NCI-H446 treated with DMSO at 0.1 percent for 48 hours (cell line): ENCODE measurements at places on chromosomes 11 and 22.
A peak's percentile ranks its signal among the peaks of the same experiment; 100 is the strongest.

GRCh38 chr11:44011797-44012196 lies 36.0 kb upstream of the ACCSL start:
- DNase-seq = no peak

- DNase-seq = no peak
Measured at GRCh38 chr22:36689583-36689982, 14.0 kb downstream of the CACNG2 start.

DNA sequence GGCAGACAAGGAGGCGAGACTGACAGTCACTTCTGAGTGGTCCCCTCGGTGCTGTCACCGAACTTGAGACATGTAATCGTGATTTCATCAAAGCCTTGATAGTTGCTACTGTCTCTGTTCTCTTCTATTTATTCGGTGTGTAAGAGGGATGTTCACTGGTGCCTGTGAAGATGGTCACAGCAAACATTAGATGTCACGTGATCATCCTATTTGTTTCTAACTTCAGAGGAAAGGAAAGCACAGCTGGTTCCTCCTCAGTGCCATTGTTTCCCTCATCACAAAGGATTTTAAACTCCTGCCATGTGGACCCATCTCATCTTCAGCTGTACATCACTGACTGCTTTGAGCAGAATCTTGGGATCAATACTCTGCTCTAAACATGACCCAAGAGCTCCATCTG lies 73.1 kb upstream of the CLMP start:
- DNase-seq = no peak

GRCh38 chr11:68870470-68870869 lies 28.8 kb upstream of the CPT1A start:
- no peak for DNase-seq

DNA sequence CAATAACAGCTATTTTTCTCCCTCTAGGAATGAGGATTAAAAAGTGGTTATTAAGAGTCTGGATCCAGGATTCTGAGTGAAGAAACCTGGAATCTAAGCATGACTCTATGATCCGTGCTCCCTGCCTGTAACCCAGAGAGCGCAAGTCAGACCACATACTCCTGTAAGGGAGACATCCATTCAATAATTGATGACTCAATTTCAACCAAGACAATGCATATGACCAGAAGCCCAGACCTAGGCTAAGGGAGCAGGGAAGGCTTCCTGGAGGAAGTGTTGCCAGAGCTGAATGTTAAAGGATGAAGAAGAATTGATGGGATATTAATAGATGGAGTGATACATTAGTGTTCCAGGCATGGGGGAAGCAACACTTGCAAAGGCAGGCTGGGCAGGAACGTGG lies 13.8 kb upstream of the PAMR1 start:
- DNase-seq = no peak

GRCh38 chr11:97361812-97362378 lies 972.1 kb downstream of the JRKL start:
- DNase-seq = no peak

DNA sequence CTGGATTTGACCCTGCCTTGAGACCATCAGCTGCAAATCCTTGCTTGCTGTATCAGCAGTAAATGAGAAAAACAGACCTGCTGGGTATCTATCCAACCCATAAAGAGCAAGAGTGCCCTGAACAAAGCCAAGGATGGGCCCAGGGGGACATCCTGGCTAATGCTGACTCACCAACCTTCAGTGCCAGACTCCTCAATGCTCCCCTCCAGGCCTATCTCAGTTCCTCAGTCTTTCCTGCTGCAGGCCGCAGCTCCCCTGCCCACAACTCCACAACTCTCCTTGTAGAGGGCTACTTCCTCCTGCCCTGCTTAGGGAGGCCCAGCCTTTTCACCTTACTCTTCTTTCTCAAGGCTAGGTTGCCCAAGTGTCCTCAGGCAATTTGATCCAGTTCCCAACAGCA lies 2.6 kb downstream of the LAMTOR1 start:
- no peak for DNase-seq

- DNase-seq = no peak
Measured at GRCh38 chr11:2366733-2367132, 10.4 kb upstream of the CD81 start.

DNA sequence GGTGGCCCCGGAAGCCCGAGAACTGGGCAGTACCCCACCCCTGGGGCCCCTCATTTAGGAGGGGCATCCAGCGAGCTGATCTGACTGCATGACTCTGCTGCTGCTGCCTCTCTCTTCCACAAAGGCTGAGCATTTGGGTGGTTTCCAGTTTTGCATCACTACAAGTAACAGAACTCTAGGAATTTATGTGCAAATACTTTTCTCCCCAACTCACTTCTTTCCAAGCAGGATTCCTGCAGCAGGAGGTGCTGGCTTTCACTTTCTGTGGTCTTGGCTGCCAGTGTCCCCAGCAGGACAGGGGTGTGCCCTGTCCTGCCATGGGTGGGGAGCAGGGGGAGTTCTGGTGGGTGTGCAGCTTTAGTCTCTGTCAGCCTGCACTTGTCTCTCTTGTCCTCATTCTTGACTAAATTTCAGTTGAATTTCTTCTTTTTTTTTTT lies 21.2 kb downstream of the UPB1 start:
- DNase-seq = no peak

DNA sequence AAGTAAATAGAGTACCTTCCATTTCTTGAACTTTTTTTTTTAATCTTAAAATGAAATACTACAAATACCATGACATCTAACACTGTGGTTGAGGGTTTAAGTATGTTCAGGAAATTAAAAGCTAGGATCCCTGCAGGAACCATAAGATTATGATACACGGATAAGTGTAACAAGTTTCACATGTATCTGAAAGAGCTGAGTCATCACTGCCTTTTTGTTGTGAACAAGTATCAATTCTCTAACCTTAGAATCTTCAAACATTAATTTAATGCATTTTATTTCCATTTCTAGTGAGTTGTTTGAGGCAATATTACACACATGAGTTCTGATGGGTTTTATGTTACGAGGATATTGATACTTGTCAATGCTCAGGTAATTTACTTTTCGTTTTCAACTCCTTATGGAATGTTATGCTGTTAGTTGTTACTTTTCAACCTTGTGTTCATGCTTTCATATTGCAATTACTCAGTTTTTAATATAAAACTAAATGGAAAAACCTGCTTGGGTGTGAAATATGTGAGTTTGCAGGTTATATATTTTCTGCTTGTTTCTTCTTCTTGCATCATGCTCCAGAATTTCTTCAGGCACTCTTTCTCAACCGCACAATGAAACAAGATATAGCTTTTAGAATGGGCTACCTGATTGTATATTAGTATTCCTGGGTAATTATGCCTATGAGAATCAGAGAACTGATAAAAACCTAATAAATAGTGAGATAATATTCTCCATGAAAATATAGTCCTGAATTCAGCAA lies 361.3 kb upstream of the MTNR1B start:
- DNase-seq = no peak

DNA sequence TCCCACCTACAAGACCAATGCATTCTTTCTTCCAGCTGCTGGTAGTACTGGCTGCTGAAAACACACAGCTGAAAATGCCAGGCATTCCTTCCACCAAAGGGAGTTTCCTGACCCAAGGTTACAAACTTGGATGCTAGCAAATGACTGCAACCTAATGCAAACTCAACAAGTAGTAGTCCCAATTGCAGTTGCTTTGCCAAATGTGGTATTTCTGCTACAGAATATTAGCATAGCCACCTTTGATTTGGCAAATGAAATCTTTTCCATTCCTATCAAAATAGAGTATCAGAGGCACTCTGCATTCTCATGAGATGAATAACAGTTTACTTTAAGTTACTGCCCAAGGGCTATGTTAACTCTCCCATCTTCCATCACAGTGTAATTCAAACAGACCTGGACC lies 172.0 kb upstream of the ARHGAP42 start:
- no peak for DNase-seq

GRCh38 chr22:46354993-46355305 lies 19.4 kb downstream of the TRMU start:
- no peak for DNase-seq

- DNase-seq = no peak
Measured at GRCh38 chr11:37107415-37107814, 509.4 kb upstream of the RAG2 start.

- no peak for DNase-seq
Measured at GRCh38 chr11:66051371-66051765, 796 bp upstream of the SF3B2 start.

GRCh38 chr11:44219830-44220796 lies 89.8 kb downstream of the ALX4 start:
- DNase-seq = no peak

DNA sequence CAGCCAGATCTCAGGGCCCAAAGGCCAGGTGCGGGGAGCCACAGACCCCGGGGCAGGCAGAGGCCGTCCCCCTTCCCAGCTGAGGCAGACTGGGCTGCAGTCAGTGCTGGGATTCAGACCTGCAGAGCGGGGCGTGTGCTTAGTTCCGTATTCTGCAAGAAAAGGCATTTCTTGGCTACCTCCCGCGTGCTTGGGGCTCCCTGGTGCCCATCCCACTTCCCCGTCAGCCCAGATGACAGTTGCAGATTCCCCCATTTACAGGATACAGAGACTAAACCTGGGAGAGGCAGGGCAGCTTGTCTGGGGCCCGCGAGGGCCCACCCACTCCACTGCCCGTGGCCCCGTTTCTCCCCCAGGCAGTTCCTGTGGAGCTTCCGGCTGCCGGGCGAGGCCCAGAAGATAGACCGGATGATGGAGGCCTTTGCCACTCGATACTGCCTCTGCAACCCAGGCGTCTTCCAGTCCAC lies 18.3 kb downstream of the CYTH4 start:
- no peak for DNase-seq

GRCh38 chr22:47284360-47284759 lies 521.9 kb downstream of the TBC1D22A start:
- no peak for DNase-seq

DNA sequence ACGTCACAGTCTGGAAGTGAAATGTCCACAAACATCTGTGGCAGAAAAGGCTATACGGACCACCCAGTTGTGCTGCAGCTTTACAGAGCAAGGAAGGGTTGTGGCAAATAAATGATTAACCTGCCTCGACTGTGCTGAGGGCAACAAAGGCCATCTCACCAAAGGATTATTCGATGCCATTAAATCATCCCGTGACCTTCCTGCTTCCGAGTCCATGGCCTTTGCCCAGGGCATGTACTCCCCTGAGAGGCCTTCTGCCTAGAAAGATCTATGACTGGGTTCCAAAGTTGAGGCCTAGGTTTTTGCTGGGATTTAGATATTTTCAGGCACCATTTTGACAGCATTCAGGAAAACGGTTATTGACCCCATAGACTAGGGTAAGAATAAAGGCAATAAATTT lies 9.2 kb downstream of the CDPF1 start:
- no peak for DNase-seq

DNA sequence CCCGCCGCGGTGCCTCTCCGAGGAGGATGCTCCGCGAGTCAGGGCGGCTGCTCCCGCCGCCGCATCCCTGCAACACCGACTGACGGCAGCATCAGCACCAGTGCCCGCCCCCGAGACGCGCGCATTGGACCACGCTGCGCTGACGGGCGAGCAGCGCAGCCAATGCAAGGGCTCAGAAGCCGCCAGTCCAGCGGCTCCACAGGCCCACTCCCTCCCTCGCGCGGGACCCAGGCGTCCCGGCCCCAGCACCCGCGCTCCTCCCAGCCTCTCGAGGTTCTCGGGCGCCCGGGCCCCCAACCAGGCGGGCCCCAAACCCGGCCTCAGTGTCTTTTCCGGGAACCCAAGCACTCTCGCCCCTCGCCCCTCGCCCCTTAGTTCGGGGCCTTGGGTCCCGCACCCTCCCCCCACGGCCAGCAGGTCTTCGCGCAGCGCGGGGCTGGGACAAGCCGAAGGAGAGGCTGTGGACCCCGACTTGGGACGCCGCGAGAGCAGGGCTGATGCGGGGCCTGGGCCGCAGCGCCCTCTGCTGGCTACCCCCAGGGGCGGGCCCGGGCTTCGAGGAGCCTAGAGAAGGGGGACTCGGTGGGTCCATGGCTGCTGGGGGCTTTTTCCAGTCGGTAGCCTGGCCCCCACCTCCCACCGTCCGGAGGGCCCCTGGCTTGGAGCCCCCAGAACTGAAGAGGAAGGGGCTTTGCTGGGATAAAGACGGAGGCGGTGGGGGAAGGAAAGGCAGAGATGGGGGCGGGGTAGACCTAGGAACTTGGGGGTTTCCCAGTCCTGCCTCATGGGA lies at the start of gene NRXN2:
Gene NRXN2 (minus strand): TSS at position 81 of the 790 bp plus-strand sequence. CDS start 9,498 bp downstream, outside the sequence.
- peak; percentile 71 for DNase-seq

GRCh38 chr11:111183706-111184105 lies 61.8 kb upstream of the POU2AF2 start:
- no peak for DNase-seq

GRCh38 chr22:36891646-36892045 lies 21.8 kb upstream of the CSF2RB start:
- no peak for DNase-seq

GRCh38 chr22:27185760-27186302 lies 528.4 kb downstream of the MIAT start:
- peak; percentile 86 for DNase-seq

DNA sequence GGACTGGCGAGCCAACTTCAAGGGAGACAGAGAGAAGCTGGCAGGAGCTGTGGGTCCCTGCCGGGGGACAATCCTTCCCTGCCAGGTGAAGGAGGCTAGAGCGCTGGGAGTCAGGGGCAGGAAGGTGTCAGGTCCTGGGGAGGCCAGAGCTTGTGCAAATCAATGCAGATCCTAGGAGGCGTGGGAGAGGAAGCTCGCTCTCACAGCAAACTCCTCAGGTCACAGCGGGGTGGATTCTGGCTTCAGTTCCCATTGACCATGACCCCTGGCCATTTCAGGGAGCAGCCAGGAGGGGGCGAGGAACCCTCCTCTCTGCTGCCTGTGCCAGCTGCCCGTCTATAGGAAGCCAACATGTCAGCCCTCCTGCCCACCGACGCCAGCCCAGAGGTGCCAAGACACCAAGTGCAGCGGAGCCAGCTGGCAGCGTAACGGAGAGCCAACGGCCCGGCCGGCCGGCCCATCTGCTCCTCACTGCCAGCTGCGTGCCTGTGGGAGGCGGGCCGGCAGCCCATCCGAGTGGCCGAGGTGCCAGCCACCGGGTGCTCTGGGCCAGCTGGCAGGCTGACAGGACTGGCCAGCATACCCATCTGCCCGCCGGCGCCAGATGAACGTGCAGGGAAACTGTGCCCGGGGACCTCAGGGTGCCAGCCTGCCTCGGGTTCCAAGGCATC lies 374.8 kb downstream of the MIAT start:
- peak; percentile 99 for DNase-seq

- DNase-seq = no peak
Measured at GRCh38 chr22:26435327-26436093, 6.5 kb downstream of the ASPHD2 start.

DNA sequence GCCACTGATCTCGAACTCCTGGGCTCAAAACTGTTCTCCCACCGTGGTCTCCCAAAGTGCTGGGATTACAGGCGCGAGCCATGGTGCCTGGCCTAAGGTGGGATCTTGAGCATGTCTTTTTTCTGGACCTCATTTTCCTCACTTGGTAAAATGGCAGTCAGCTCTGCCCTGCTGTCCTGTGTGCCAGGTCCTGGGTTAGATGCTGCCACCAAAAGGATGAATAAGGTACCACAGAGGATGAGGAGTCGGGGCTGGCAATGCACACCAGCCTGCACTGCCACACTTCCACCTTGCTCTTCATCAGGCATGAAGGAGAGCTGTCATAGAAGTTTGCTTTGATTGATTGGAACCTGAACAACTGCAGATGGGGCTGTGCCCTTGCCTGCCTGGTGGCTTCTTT lies 32.3 kb downstream of the ACO2 start:
- no peak for DNase-seq
